ENCODE measurements at places on chromosomes 2 and 18.
A peak's percentile ranks its signal among the peaks of the same experiment; 100 is the strongest.

DNA sequence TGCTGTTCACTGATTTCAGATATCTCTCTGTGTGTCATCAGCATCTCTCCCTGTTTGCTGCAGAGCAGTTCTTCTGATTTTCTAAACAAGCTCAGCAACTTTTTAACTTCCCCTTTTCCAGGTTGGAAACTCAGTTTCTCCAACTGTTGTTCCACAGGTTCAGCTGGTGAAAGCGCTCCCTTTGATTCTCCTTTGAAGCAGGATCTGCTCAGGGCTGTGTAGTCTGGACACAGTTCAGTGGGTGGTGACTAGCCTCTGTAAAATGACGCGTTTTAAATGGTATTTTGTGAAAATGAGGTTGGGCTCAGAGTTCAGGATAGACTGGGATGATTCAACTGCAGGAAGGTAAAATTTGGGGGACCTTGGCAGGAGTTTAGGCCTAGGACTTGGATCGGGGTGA lies 106.3 kb downstream of the TRIM43 start:
- peak; percentile 4 for DNase-seq

- DNase-seq = peak; percentile 33
Measured at GRCh38 chr2:227653419-227653818, 13.2 kb upstream of the SCYGR5 start.

- no peak for DNase-seq
Measured at GRCh38 chr2:122758967-122759366, 1003.5 kb downstream of the TSN start.

- no peak for DNase-seq
Measured at GRCh38 chr2:136068581-136069227, 49.2 kb downstream of the CXCR4 start.

DNA sequence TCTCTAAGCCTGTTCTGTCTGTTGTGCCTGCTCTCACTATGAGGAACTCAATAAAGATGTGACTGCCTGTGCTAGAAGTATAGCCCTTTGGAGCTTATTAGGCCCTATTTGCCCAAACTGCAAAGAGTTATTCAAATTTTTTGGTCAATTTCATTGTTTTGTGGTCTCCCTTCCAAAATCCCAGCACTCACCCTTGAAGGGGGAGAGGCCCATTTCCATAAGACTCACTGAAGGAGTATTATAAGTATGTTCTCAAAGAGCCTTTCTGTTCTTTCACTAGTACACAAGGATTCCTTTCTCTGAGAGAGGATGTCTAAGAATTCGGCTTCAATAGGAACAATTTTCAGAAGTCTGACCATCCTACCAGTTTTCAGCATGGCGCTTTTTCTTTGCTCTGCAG lies 641.9 kb upstream of the REG3G start:
- DNase-seq = no peak

DNA sequence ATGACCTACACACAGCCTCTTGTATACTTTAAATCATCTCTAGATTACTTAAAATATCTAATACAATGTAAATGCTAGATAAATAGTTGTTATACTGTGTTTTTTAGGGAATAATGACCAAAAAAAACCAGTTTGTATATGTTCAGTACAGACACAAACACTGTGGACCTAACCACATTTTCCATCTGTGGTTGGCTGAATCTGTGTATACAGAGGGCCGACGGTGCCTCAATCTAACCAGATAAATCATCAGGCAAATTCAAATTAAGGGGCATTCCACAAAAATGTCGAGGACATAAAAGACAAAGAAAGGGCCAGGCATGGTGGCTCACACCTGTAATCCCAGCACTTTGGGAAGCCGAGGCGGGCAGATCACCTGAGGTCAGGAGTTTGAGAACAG lies 14.1 kb downstream of the MGAT4A start:
- no peak for DNase-seq

GRCh38 chr2:119697290-119698020 lies 18.5 kb downstream of the TMEM177 start:
- no peak for DNase-seq

DNA sequence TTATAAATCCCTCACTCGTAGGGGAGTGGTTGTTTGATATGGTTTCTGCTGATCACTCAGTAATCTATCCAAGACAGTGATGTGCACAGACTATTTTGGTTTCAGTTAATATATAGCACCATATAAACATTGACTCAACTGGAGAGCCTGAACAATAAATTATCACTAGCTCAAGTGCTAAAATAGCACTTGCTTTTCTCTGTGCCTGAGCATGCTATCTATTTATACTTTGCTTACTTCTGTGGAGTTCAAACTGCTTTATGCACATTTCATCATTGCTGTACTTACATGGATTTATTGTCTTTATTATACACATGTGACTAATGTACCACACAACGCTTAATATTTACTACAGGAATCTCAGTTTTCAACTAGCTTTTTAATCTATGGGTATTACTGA lies 133.6 kb downstream of the BCL2 start:
- no peak for DNase-seq

- DNase-seq = peak; percentile 62
Measured at GRCh38 chr2:11995456-11995855, 249.0 kb downstream of the LPIN1 start.

DNA sequence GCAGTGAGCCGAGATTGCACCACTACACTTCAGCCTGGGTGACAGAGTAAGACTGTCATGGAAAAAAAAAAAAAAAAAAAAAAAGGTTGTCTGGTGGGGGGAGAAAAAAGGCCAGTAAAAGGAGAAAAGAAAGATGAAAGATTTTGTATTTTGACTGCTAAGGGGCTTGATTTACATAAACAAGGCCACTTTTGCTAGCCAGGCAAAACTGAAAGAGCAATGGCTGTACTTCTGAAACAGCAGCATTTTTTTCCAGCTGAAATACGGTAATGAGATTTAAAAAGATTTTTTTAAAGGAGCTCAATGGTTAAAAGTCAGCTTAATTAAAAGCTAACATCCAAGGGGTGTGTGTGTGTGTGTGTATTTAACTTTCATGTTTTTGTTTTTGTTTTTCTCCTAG lies 11.3 kb upstream of the OXER1 start:
- DNase-seq = no peak

- DNase-seq = no peak
Measured at GRCh38 chr2:190031969-190032618, 30.4 kb downstream of the MSTN start.

DNA sequence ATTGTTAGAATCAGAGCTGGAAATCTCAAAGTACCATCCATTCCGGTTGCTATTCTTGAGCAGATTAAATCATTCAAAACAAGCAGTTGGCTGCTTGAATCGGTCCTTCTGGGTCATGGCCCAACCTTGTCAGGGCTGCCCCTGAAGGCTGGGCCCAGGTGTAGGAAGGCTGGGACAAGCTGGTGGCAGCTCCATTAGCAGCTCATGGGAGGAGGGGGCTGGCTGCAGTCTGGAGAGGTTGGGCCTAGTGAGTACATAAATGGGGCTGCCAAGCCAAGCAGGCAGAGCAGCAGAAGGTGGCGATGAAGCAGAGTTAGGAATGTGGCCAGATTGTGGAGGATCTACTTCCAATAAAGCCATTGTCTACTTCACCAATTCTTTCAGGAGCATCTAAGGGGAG lies 81.4 kb downstream of the ADCYAP1 start:
- DNase-seq = no peak

GRCh38 chr18:45109271-45109670 lies 428.6 kb downstream of the SETBP1 start:
- DNase-seq = no peak

DNA sequence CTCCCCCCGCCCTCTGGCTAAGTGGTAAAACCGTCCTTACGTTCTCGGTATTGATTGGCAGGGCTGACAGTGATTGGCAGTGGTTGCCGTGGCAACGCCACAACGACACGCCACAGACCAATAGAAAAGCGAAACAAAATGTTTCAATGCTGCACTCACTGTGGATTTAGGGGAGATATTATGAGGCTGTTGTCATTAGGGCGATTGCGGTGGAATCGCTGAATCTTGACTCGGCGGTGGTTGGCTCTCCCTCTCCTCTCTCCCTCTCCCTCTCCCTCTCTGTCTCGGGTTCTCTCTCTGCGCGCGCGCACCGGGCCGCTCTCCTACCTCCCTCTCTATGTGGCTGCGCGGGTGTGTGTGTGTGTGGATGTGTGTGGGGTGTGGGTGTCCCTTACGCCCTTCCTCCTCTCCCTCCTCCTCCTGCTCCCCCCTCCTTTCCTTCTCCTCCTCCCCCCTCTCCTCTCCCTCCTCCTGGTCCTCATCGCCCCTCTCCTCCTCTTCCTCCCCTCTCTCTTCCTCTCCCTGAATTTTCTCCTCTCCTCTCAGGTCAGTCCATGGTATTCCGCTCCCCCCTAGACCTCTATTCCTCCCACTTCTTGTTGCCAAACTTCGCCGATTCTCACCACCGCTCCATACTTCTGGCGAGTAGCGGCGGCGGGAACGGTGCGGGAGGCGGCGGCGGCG lies at the start of gene SIX3:
TSS of gene SIX3 (plus strand) at position 152 of the 684 bp plus-strand sequence. CDS start at position 555, 403 bp downstream.
- DNase-seq = no peak

GRCh38 chr2:150431561-150432311 lies 55.7 kb downstream of the RND3 start:
- DNase-seq = no peak

GRCh38 chr2:127701193-127701650 lies at the start of gene SFT2D3:
TSS of gene SFT2D3 (plus strand) at chr2:127701497. CDS start at chr2:127701529, 32 bp downstream.
- DNase-seq = peak; percentile 93

GRCh38 chr18:54506516-54507261 lies 84.4 kb upstream of the DYNAP start:
- DNase-seq = no peak

DNA sequence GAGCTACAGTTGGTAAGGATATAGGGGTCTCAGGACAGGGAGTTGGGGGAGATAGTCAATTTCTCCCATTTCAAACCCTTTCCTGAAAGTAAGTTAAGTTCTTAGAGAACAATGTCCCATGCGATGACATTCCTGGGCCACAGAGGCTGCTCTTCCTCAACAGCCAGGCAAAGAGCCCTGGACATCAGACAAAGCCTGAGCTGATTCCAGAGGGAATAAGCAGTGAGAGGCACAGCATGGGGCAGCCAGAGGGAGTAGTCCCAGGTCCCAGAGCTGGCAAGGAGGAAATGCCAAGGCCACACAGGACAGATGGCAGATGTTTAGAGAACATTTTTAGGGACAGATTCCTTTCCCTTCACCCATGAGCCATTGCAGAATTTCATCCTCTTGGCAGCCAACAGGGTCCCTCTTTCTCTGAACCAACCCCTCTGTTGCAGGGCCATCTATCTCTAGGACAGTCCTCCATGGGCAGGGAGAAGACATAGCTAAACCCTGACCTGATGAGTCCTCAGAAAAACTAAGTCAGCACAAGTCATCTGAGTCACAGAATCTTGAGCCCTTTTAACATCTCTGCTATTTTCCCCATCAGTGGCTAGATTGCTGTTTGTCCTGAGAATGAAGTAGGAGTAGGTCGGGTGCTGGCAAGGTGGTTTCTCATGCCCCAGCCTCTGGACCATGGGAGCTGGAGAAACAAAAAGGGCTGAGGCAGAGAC lies 81.6 kb upstream of the STPG4 start:
- no peak for DNase-seq

All from choroid plexus epithelial cell (primary cell).